ENCODE measurements at places on chromosomes 7 and 10.

- no peak for DNase-seq
Measured at GRCh38 chr10:95793401-95794045, 37.6 kb downstream of the ENTPD1 start.

DNA sequence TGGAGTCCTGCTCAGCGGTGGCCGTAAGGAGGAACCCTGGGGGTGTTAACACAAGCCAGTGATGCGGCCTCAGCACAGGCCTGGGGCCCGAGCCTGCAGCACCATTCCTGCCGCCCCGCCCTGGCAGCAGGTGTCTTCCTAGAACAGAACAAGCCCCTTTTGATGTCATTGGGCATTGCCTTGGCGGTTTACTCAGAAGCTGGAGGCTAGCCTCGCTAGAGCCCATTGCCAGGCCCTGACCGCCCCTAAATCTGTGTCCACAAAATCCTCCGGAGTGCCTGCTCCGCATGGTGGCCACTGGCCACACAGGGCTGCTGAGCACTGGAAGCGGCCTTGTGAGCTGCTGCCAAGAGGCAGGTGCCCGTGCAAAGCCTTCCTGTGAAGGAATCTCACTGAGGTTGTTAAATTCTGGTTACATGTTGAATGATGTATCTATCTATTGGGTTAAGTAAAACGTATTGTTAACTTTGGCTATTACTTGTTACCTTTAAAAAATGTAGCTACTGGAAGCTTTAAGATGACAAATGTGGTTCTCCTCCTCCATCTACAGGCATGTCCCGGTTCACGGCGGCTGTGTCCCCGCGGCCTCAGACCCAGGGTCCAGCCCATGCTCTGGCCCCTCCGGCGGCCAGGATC is 1.2 kb upstream of the INPP5A start:
- DNase-seq: no peak

DNA sequence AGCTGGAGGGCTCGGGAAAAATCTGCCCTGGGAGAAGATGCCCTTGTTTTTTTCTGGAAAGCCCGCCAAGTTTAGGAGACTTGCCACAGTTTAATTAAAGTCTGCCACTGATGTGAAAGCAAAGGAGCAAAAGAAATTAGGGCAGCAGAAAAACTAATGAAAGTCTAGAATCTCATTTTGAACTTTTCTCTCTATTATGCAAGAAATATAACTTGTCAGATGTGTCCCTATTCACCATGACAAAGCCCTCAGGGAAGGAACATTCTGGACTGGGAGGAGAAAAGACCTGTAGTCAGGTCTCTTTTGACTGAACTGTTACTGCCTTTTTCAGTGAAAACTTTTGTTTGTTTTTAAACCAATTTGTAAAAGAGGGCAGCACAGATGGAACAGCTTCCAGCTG is 715.5 kb downstream of the SORCS3 start:
- no peak for DNase-seq

- no peak for DNase-seq
Measured at GRCh38 chr7:157033483-157034473, 23.3 kb upstream of the MNX1 start.

GRCh38 chr7:102321351-102322201 is 34.7 kb downstream of the SPDYE6 start:
- no peak for DNase-seq

- DNase-seq: no peak
Measured at GRCh38 chr10:117948493-117948892, 98.2 kb downstream of the RAB11FIP2 start.

DNA sequence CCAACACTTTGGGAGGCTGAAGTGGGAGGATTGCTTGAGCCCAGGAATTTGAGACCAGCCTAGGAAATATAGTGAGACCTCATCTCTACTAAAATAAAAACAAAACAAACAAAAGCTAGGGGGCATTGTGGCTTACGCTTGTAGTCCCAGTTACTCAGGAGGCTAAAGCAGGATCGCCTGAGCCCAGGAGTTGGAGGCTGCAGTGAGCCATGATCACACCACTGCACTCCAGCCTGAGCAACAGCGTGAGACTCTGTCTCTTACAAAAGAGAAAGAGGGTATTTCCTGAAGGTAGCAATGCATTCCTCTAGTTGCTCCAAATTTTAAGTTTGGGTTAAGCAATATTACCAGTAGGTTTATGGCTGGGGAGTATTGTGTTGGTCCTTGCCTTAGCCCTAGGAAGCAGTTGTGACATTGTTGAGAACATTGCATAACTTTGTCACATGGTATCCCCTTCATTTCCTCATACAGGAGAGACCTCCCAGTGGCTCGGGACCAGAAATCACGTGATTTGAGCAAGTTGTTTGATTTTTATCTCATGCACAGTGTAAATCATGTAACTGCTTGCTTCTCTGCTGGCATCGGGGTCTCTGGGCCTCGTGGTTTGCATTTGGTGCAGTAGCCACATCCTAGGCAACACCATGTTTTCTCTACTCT is 23.3 kb upstream of the SMARCD3 start:
- peak; percentile 1 for DNase-seq

- DNase-seq: no peak
Measured at GRCh38 chr7:68107261-68107660, 1110.6 kb downstream of the TYW1 start.

- no peak for DNase-seq
Measured at GRCh38 chr7:5234852-5235831, 45.1 kb downstream of the WIPI2 start.

GRCh38 chr10:77317221-77317620 is 320.4 kb downstream of the KCNMA1 start:
- DNase-seq: no peak

DNA sequence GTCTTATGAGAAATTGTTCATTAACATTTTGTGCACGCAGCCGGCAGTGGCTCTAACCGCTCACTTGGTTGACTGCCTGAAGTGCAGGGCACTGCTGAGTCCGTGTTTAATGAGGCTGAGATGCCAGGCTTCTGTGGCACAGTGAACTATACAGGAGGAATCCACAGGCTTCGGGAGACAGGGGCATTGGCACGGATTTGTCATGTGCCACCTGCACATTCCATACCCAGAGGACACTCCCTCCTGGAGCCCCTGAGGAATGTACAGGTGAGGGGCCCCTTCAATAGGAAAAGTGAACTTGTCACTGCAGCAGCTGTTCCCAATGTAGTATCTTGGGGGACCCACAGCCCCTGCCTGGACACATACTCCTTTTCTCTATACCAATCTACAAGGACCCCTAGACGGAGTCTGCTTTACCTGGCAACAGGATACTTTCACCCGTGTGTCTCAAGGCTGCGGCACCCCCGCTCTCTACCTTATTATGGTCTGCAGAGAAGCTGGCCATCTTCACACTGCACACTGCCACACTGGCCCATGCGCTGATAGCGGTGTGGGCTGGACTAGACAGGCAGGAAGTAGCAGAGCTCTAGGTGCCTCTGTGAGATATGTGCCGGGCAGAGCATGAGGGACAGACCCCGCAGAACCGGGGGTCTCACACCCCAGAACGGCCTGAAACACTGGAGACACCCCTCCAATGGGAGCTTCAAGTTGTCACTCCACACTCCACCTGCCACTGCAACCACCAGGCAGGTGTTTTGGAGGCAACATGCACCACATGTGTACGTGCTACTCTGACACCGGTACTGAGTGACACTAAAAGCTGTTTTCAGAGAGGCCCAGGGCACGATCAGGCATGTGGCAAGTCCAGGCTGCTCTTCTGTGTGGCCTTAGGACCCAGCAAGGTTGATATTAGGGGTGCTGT is 71.4 kb upstream of the RHEB start:
- DNase-seq: no peak

DNA sequence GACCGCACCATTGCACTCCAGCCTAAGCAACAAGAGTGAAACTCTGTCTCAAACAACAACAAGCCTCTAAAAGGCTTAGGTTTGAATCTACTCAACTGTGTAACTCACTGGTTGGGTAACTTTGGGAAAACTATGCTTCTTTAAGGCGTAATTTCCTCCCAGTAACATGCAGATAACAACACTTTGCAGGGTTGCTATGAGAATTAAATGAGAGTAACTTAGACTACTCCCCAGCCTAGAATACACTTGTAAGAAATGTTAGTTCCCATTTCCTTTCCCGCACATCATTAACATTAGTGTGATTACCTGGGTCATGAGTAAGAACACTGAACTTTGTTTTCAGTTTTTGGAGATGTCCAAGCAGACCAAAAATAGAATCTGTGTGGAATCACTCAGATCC is 5.4 kb upstream of the MYPN start:
- no peak for DNase-seq

DNA sequence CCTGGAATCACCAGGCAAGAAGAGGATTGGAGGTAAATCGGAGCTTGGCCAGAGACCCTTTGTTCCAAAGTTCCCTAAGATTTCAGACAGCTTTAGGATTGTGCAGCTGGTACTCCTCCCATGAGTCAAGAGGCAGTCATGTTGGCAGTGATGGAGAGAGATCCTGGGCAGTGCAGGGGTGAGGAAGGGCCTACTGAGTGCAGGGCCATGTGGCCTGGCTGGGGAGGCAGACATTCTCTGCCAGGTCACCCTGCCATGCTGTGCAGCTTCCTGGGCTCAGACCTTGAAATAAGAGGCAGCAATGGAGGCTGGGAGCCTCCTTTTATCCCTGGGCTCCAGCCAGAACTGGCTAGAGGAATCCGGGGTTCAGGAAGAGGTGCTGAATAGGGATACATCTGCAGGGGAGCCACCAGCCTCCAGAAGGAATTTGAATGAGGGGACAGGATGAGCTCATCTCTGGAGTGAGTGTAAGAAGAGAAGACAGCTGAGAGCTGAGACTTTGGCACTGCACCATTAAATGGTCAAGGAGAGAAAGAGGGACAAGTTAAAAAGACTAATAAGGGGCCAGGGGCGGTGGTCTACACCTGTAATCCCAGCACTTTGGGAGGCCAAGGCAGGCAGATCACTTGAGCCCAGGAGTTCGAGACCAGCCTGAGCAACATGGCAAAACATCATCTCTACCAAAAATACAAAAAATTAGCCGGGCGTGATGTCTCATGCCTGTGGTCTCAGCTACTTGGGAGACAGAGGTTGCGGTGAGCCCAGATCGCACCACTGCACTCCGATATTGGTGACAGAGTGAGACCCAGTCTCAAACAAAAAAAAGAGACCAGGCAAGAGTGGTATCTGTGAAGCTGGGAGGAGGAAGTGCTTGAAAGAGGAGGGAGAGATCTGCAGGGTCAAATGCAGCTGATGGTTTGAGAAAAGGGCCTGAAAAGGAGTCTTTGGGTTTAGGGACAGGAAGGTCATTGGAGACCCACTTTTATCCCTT is 12.0 kb downstream of the SFTPD start:
- DNase-seq: no peak

DNA sequence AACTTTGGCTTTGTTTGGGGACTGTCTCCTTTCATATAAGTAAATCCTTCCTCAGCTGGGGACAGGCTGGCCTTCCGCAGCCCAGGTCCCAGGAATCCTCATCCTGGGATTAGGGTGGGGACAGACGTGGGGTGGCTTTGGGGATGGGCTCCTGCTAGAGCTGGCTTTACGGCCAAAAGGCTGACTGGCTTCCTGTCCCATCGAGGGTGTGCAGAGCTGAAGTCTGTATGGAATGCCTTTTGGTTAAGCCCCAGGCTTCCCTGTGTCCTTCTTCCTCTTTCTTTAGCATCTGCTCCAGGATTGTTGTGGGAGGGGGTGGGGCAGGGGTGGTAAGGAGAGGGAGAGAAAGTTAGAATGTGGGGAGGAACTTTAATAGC is 59.4 kb upstream of the AQP1 start:
- no peak for DNase-seq

DNA sequence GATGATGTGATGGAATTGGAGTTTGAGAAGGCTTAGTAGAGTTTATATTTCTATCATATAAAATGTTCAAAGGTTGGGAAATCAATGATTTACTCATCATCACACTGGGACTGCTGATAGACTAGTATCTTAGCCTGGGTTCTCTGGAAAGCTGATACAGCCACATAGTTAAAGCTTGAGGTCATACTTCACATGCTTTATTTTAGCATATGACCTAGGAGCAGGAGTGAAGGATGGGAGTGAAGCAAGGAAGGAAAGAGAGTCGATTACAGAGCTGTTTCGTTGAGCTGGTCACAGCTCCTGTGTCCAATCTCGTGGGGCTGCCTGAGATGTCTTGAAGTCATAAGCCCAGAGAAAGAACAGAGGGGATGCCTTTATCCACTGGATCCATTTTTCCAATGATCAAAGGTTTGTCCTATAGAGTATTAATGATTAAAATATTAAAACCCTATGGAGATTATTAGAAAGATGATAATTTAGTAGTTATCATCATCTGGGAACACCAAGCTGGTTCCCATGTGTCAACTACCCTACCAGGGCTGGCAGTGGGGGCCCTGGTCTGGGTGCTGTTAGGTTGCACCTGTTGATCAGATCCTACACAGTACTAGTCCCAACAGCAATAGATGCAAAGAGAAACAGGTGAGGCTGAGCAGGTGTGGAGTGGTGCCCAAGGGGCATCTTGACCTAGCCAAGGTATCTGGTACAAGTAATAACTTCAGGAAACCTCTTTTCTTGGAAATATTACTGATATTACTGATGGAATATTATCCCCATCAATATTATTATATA is 77.8 kb downstream of the BAMBI start:
- DNase-seq: no peak

DNA sequence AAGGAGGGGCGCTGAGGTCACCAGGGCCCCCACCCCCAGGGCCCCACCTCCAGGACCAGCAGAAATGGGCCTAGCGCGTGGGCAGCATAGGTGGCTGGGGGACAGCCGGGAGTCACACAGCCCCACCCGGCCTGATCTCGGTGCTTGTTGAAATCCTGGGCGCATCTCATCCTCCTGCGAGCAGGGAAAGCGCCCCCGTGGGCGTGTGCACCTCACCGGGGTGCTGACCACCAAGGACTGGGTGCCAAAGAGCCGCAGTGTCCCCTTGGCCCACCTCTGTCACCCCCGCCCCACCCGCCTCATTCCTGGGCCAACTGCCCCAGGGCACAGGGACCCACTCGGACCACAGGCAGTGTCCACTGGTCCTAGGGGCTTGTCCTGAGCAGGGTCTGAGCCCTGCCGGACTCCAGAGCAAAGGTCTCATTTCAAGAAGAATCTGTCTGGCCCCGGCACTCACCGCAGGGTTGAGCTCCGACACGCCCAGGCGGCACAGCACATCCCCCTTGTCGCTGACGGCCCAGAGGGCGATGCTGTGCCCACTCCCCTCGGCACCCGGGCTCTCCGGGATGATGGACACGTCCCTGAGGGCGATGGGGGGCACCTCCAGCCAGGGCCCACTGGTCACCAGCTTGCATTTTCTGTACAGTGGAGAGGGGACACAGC is 11.4 kb downstream of the BHLHA15 start:
- no peak for DNase-seq

DNA sequence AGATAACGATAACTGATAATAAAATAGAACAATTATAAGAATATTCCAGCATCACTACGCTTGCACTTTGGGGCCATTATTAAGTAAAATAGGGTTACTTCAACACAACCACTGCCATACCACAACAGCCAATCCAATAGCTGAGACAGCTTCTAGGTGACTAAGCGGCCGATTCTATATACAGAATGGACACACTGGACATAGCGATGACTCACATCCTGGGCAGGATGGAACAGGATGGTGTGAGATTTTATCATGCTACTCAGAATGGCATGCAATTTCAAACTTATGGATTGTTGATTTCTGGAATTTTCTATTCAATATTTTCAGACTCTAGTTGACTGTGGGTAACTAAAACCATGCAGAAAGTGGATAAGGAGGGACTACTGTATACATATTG is 920.9 kb downstream of the LRMDA start:
- no peak for DNase-seq
